SK-MEL-5 (cell line): ENCODE measurements at places on chromosomes 6 and 20.

GRCh38 chr6:137729866-137730629 lies 137.0 kb upstream of the TNFAIP3 start:
- DNase-seq: no peak

DNA sequence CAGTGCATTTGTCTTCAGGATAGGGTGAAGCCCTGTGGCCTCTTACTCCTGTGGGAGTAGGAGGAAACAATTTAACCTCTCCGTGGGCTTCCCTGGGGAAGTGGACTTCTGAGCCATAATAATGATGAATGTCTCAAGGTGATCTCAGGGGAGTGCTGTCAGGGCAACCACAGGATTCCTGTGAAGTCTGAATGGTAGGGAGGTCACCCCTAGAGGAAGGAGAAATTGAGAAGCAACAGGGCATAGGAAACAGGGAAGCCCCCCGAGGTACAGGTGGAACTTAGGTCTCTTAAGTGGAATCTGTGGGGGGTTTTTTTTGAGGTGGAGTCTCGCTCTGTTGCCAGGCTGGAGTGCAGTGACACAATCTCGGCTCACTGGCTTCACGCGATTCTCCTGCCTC lies 26.9 kb downstream of the STK35 start:
- no peak for DNase-seq

DNA sequence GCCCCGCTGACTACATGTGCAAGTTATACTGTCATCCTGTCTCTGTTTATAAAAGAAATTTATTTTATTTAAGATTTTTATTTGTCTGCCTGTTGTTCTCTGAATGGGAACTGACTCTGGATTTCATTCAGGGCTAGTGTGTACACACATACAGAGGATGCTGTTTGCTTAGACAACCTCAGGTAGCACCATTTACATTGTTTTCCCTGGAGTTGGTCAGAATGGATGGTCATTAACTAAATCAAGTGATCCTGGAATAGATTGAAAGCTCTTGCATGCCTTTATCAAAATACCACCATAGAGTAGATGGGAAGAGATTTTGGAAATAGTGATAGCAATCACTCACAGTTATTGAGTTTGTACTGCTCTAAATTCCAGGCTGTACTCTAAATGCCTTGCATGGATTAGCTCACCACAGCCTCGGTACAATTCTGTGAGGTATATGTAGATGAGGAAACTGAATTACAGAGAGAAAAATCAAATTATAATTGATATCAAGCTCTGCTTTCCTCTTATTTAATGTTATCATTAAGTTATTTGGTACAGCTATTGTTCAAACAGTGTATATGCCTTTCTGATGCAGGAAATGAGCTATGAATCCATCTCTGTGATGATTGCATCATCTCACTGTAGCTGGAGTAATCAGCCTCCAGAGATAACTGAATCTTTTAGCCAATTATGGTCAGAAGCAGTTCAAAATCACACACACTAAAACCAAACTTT lies 51.9 kb downstream of the RNF217 start:
- DNase-seq: peak; percentile 26

DNA sequence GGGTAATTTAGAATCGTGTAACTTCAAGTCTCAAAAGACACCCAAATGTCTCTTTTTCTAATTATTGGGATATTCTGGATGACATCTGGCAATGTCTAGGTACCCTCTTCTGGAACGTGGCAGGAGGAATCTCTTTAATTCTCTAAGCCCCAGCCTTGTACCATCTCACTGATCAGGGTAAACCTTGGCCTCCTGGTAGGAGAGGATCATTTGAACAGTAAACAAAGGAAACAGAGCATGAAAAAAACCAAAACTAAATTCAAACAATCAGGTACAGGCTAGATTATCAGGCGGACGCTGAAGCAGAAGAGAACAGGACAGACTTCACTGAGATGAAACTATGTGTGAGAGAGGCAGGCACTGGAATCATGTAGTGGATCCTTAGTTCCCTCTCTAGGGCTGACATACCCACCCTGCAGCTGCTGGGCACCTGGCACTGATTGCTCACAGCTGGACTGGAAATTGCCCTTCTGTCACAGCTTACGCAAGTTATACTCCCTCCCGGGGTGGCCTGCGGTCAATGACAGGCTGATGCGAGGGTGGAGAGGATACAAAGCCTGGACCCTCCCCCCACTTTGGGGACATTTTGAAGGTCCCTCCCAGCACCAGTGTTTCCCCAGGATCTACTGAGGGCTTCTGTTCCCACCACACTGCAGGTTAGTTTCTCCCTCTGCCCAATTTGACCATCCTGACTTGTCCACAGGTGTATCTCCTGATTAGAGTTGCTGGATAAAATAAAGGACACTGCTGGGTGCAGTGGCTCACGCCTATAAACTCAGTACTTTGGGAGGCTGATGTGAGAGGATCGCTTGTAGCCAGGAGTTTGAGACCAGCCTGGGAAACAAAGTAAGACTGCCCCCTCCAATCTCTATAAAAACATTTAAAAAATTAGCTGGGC lies 20.6 kb upstream of the ZBTB24 start:
- no peak for DNase-seq

DNA sequence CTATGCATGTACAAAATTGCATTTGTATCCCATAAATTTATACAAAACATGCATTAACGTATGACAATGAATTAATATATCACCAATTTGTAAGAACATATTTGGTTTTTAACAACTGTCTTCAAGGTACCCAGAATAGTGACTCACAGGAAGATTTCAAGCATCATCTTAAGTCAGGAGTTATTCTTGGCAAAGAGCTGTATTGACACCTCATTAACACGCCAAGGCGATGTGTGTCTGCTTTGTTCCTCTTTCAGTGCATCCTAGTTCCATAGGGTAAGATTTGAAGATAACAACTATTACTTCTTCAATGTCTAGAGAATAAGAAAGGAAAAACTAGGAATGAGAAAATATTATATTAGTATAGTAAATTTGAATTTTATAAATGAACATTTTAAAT lies 35.8 kb upstream of the TPD52L1 start:
- DNase-seq: no peak
